Stimulated activated CD4-positive, alpha-beta T cell treated with anti-CD3 and anti-CD28 coated beads, Interleukin-1b, Interleukin-23, amount 100 ng/mL, for 1 hour (primary cell): ENCODE measurements at places on chromosomes 5 and 9.

DNA sequence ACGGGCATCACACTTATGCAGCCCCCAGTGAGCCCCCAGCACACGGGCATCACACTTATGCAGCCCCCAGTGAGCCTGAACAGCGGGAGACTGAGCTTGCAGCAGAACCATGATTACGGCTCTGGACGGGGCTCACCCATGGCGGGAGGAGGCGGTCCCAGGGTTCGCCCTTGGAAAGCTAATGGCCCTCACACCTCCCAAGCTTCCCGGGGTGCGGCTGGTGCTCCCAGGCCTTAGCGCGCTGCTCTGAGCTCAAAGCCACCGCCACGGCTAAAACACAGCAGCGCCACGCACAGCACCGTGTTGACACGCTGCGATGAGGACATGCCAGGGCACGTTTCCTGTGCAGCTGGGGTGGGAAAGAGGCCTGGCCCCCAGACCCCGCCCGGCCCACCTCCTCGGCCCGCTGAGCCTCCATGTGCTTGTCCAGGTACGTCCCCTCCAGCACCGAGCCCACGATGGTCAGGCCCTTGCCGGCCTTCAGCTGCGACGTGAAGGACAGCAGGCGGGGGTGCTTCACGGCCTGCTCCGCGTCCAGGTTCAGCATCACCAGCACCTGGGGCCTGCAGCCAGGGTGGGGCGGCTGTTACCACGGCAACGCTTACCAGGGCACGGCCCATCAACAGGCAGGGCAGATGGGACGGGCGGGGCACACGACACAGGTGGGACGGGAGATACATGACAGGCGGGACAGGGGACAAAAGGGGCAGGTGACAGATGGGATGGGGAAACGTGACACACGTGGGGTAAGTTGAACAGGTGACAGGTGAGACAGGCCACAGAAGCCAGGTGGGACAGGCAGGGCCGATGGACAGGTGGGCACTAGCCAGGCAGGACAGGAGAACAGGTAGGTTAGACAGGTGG, 38.4 kb downstream of the SLC12A7 start:
- DNase-seq, result no peak

- no peak for DNase-seq
Observed at GRCh38 chr5:93603793-93604643, 21.0 kb downstream of the NR2F1 start.

GRCh38 chr5:134103998-134104654, 10.4 kb upstream of the TCF7 start:
- DNase-seq, result no peak

DNA sequence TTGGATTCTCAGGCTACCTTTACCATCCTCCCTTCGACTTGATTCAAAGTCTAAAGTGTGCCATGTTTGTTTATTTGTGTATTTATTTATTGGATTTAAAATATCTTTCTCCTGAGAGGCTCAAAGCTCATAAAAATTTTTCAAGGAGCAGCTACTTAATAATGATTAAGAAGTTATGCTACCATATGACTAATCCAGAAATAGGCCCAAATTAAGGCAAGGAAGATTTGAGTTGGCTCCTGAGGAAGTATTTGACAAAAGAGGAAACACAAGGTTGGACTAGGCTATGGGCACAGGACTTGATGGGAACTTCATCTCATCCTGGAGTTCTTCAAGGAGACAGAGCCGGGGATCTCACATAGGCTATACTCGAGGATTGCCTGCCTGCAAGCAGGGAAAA, 22.4 kb upstream of the PPP2CA start:
- DNase-seq, result no peak

DNA sequence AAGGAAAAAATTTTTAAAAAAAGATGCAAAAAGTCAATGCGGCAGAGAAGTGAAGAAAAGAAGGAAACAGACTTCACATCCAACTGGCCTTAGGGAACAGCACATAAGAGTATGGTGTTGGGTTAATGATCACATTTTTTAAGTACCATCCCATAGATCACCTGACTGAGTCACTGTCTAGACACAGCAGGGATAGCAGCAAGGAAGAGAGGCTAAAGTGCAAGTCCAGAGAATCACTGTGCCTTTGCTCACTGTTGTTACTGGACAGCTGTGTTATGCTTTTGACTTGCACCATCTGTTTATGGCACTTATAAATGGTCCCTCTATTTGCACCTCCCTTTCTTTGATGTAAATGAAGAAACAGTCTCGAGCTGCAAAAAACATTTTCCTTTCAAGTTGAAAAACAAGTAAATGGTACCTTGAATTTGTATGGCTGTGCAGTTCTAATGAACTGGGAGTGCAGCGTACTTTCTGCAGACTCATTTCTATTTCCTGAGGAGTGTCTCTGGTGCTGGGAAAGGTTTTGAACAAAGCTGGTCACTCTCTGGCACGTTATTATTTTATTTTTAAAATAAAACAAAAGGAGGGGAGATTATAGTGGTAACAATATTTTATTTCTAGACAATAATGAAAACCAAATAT, 84.2 kb downstream of the TRPM6 start:
- DNase-seq, result no peak

- DNase-seq, result no peak
Observed at GRCh38 chr9:113957821-113958341, 81.8 kb downstream of the ZNF618 start.

DNA sequence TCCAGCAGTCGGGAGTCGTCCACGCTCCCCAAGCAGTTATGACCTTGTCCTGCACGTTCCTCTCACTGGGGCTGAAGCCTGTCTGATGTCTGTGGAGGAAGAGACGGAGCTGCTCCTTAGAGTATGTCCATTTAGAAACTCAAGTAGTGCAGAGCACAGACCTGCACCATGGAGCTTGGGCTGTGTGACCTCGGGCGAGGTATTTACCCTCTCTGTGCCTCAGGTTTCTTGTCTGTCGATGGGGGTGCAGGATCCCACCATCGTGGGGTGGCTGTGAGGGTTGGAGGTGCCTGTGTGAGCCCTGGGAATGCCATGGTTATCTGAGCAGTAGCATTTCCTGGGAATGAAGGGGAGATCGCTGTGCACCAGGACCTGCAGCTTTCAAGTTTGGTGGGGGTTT, 14.2 kb downstream of the TRAF2 start:
- DNase-seq, result no peak

- DNase-seq, result no peak
Observed at GRCh38 chr9:93792358-93792757, 162.8 kb downstream of the BARX1 start.

- DNase-seq, result no peak
Observed at GRCh38 chr5:307306-307705, 14.2 kb upstream of the AHRR start.

GRCh38 chr9:102842423-102842822, 152.7 kb upstream of the CYLC2 start:
- no peak for DNase-seq

GRCh38 chr9:138075961-138076649, 198.5 kb downstream of the CACNA1B start:
- DNase-seq, result no peak

- no peak for DNase-seq
Observed at GRCh38 chr5:58842852-58843251, 260.0 kb downstream of the RAB3C start.

DNA sequence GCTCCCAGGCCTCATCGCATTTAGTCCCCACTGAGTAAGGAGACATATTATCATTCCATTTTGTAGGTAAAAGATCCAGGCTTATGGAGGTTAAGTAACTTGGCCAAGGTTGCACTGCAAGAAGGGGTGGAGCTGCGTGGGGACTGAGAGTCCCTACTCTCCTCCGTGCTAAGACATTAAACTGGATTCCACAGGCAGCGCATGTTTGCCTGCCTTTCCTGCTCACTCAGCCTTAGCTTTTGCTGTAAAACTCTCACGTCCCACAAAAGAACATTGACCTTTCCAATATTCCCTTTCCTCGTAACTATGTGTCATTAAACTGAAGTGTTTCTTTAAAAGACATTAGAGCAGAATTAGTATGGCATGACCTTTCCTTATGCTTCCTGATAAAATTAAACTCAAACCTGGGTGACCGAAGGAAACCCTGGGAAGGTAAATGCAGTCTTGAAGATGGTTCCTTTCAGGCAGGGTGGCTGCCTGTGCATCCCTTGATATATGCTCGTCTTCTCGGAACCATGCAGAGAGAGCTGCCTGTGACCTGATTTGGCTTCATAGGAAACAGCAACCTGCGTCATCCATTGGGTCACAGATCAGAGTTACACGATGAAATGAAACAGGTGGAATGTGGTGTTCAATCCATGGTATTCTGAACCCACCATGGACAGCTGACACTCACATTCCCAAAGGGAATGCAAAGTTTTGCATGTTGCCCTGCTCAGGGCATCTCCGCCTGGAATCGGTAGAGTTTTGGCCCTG, 85.9 kb downstream of the TMEM252 start:
- DNase-seq, result no peak

- DNase-seq, result no peak
Observed at GRCh38 chr5:15645381-15646160, 145.6 kb downstream of the FBXL7 start.

DNA sequence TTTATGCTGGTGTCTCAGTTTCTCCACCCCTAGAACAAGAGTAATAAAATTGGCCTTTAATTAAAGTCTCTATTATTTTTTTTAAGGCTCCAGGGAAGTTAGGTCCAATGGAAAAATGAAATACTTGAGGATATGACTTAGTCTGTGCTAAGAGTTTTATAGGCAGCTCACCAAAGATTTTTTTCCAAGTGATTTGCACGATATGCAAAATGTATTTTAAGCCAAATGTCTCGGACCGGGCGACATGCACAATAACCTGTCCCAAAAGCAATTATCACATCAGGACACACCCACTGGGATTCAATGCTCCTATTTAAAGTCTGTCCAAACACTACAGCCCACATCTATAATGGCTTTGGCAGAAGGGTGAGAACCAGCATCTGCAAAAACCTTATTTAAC, 136.1 kb upstream of the ANKH start:
- DNase-seq, result no peak

DNA sequence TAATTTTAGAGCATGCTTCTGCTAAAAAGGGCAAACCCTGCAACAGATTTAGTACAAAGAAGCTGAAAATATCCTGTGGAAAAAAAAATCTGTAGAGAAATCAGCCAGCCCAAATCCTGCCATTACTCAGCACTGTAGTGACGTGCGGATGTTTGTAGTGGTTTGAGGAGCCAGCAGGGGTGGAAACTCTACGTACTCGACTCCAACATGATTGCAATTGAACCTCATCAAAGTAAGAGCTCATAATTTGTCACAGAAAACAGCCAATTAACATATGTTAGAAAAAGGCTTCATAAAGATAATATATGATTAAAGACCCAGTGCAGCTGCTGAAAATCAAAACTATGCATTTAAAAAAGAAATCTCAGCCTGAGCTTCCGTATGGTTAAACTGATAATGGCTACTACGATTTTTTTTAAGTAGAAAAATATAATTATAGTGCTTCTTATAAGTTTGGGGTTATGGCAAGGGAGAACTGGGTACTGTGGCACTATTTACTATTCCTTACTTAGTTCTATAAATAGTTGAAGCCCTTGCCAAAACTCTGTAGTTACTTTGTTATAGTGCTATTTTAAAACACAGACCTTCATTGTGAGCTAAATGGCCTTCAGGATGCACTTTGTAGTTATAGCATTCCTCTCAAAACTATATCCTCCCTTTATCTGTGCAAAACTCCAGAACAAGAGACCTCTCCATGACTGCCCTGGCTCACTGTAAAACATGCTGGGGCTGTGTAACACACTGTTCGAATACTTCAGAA, 49.4 kb downstream of the MEF2C start:
- no peak for DNase-seq

- DNase-seq, result peak; percentile 76
Observed at GRCh38 chr5:181159286-181160151, 12.1 kb downstream of the OR2V2 start.

- DNase-seq, result no peak
Observed at GRCh38 chr9:35728041-35728971, 3.7 kb downstream of the TLN1 start.

DNA sequence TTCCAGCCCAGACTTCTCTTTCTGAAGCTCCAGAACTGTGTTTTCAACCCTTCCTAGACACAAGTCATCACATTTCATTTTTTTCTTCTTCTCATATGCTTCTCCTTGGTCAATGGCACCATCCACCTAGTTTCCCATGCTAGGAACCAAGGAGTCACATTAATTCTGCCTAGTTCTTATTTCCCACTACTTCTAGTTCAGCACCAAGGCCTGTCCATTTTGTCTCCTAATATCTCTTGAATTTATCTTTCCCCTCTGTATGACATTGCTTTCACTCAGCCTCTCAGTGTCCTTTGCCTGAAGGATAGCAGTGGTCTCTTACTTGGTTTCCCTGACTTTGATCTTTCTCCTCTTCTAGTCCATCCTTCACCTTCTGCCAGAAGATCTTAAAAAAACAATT, 38.8 kb downstream of the ARHGEF28 start:
- no peak for DNase-seq

GRCh38 chr5:176687881-176688280, 40.6 kb downstream of the TSPAN17 start:
- no peak for DNase-seq

DNA sequence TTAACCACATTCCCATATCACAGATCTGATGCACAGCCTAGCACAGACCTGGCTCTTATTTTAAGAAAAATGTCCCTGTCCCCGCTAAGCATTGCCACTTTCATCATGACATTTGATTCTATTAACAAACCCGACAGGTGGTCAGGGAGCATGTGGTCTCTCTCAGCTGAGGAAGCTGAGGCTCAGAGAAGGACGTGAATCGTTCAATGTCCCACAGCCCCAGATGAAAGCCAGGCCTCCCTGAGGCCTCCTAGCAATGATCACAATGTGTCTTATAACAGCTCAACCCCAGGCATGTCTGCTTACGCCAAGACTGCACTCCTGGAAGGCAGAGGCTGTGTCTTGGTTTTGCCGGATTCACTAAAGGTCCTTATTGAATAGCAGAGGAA, 10.4 kb upstream of the CRB2 start:
- DNase-seq, result no peak

DNA sequence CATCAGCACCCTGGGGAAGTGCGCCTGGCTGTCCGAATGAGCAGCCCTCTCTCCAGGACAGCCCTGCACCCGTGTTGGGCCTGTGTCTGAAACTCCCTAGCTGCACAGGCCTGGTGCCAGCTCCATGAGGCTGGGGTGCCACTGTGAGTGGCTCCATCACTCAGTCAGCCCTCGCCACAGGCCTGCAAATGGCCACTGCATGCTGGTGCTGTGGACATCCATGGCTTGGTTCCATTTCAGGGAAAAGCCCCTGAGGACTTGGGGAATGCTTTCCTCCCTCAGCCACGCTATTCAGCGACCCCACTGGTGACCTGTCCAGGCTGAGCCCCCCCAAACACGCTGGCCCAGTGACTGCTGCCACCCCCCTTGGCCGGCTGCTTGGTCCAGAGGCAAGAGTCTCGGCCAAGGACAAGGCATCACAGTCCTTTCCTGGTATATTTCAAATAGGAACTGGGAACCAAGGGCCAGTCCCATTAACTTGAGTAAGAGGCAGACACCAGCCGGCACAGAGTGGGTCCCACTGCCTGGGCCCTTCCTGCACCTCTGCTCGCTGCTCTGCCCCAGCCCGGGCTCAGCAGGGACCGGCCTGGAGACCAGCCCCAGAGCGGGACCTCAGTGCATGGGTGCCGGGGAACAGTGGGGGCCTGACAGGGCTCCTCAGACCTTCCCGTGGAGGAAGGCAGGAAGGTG, 181.3 kb downstream of the AUH start:
- DNase-seq, result no peak

- DNase-seq, result no peak
Observed at GRCh38 chr5:79236362-79236969, 535 bp downstream of the JMY start.
